T47D (cell line): ENCODE measurements at places on chromosomes 2 and 18.

GRCh38 chr2:201208563-201209252 is 25.8 kb downstream of the CASP10 start:
- DNase-seq = no peak

GRCh38 chr2:106596844-106597243 is 109.7 kb downstream of the CD8B2 start:
- no peak for DNase-seq

DNA sequence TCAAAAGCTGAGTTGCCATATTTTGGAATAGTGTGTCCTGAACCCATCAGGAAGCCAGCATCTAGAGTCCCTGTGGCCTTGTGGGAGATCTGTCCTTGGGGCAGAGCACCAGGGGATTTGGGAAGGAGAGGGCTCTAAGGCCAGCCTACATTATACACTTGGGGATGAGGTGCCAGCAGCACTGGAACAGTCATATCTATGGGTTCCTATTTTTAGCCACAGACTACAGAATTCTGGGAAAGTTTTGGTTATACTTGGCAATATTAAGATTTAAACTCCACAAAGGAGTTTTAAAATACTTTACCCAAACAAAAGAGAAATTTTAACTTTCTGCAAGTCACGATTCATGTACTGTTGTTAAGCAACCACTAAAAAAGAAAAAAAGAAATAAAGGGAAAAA is 405.7 kb upstream of the MMADHC start:
- DNase-seq = no peak

DNA sequence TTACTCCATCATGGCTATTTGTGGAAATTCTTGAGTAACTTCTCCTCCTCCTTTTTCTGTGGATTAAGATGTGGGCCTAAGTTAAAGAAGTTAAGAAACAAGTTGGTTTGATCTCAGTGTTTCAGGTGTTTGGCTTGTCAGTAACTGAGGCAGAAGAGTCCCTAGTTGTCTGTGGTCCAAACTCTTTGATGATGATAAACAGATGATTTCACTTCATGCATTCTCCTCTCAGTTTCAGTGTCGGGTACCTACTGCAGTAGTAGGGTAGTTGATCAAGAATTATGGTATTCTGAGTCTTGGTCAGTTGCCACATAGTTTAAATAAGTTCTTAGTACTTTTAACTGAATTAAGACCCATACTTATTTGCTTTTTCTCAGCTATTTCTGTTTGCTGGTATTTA is 85.6 kb downstream of the NCOA1 start:
- DNase-seq = no peak

- DNase-seq = no peak
These were observed 75.2 kb downstream of the DPP4 start for GRCh38 chr2:161998857-161999256.

DNA sequence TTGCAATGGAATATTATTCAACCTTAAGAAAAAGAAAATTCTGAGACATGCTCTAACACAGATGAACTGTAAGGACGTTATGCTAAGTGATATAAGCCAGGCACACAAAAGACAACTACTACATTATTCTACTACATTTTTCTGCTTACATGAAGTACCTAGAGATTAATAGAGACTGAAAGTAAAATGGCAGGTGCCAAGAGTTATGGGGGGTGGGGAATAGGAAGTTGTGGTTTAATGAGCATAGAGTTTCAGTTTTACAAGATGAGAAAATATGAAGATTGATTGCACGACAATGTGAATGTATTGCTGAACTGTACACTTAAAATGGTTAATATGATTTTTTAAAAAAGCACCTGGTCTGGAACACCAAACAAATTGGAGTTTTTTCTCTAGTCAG is 1231.6 kb upstream of the DDX18 start:
- DNase-seq = no peak

DNA sequence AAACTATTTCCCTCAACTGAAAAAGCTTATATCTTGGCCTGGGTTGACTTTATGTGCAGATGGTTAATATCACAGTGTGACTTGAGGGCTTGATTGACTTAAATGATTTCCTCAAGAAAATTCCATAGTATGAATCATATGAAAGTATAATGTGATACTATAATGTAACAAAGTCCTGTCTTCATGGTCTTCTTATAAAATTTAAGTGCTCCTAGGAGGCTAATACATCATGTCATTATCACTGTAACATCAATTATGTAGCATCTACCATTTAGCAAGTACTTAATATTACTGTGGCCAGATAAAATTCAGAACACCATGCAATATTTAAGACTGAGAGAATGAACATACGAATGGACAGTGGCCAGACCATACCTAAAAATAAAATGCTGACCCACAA is 276.1 kb downstream of the RIT2 start:
- no peak for DNase-seq

GRCh38 chr2:197255543-197255942 is 55.0 kb downstream of the ANKRD44 start:
- no peak for DNase-seq

DNA sequence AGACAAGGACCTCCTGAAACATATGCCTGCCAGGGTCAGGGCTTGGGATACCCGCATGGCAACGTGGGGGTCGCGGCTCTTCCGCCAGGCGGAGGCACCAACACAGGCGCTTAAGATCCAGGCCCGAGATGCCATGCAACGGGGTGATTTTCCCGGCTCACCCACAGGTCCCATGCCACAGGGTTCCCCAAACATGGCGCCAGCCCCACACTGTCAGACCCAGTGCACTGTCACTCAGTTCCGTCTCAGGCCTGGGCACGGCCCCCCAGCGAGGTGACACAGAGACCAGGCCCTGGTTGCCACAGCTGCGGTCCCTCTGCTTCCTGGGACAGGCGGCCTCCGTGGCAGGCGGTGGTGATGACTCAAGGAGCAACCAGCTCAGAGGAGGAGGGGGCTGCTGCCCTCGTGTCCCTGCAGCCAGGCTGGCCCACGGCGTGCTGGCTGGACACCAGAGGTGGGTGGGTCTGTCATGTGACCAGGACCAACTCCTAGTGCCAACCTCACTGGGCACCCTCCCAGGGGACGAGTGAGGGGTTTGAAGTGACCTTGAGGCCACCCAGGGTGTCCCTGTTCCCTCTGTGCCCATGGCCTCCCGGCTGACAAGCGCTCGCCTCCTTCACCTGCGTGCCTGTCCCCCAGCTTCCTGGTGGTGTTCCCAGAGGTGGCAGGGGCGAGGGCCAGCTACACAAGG is 4.9 kb downstream of the PDCD1 start:
- no peak for DNase-seq

DNA sequence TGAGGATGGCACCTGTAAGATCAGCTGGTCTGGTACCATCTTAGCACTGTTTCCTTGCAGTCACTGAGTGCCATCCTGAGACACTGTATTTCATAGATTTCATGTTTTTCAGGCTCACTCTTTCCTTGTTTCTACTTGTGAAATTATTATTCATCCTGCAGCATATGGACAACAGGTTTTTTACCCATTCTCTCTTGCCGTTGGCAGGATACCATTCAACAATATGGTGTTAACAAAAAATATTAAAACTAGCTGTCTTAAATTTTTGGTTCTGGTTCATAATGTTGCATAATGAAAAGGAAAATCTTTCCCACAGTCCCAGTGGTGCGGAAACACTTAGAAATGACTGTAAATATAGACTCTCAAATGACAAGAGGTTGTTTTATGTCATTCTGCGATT is 23.1 kb upstream of the ATG16L1 start:
- DNase-seq = no peak

GRCh38 chr2:218832081-218832480 is 478 bp upstream of the PRKAG3 start:
- DNase-seq = no peak

DNA sequence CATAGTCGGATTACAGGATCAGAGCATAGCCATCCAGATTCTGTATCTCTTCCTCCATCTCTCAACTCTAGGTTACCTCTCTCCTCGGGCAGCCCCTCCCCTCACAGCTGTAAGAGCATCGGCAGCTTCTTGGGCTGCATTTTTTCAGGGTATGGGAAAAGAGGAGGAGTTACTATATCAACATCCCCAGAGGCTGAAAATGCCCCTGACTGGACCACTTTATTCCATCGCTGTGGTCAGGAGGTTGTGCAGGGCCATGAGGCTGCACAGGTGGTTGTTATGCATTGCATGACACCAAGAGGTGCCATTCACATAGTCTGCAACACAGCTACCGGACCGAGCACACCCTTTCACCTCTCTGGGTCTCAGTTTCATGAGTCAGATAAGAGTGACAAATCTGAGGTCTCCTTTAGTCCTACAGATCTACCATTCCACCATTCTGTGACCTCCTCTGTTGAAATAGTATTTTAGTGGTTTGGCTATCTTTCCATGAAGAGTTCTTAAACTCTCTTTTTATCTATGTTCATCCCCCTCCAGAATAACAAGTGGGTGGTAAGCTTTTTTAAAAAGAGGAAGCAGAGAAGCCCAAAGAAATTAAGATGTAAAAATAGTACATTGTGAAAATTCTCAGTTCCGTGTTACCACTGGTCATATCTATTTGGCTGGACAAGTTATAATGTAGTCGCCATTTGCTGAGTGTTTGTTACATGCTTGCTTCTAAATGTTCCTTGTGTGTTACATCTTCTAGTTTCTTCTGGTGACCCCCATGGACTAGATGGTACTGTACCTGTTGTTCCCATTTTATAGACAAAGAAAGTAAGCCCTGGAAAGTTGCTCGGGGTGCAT is 56.6 kb upstream of the SLC1A4 start:
- DNase-seq = no peak

GRCh38 chr2:231930593-231931281 is 4.5 kb upstream of the NPPC start:
- DNase-seq = no peak

DNA sequence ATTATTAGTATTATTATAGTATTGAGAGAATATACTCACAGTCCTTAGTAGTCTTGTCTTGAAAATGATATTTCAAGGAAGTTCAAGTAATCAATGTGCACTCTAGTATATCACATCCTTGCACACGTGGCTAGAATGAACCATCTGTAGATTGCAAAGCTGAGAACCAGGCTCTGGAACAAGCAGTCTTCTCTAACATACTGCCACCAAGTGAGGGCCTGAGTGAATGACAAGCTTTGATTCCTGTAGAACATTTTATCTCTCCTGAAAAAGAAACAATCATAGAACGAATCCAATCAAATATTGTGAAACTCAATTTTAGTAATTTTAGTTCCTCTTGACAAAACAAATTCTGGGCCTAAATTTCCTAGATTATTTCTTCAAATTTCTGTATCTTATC is 55.3 kb upstream of the SULT1C3 start:
- no peak for DNase-seq

- DNase-seq = no peak
These were observed 19.8 kb downstream of the ACMSD start for GRCh38 chr2:134858245-134858644.

DNA sequence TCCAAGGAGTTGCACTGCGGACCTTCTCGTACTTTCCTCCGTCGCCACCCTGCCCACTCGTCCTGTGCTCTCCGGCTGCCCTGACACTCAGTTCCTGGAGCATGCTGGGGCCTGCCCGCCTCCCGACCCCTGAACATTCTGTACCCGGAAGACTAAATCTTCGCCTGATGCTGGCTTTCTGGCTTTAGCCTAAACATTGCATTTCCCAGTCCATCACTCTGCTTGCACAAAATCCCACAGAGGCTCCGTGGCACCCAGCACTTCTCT is 550 bp upstream of the SFXN5 start:
- no peak for DNase-seq

GRCh38 chr2:221254299-221254698 is 317.8 kb downstream of the EPHA4 start:
- no peak for DNase-seq

DNA sequence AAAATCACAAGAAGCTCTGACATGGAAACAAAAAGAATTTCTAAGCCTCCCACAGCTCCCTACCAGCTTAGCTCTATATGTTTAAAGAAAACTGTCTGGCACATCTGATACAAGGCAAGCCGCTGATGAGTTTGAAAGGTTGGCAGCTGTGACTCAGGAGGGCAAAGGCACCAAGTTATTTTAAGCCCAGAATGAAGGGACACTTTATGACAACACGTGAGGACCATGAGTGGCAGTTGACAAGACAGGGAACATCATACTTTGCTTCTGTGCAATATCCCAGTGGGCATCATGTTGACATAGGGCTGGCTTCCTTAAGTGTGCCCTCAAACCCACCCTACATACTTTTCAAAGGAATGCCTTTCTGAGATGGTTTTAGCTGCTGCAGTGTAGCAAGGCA is 272.9 kb downstream of the CLIP4 start:
- DNase-seq = no peak
